Sigmoid colon (tissue), 7 donors: ENCODE measurements at places on chromosomes 11 and 22.
A peak's percentile ranks its signal among the peaks of the same experiment; 100 is the strongest.

GRCh38 chr11:131099013-131099412 is 182.7 kb upstream of the SNX19 start:
- DNase-seq = no peak

DNA sequence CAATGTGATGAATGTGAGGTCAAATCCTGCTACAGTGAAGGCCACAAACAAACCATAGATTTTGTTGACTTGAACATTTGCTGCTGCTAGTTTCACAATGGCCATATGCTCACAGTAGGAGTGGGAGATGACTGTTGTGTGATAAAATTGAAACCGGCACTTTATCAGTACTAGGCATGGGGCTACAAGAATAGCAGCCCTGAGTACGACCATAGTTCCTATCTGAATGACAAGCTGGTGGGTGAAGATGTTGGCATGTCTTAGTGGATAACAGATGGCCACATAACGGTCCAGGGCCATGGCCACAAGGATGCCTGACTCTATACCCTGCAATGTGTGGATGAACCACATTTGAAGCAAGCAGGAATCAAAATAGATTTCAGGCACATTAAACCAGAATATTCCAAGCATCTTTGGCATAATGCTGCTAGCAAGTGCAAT is 2.8 kb downstream of the OR52A1 start:
- DNase-seq = no peak

GRCh38 chr11:15901790-15902189 is 454.6 kb downstream of the SOX6 start:
- DNase-seq = no peak

DNA sequence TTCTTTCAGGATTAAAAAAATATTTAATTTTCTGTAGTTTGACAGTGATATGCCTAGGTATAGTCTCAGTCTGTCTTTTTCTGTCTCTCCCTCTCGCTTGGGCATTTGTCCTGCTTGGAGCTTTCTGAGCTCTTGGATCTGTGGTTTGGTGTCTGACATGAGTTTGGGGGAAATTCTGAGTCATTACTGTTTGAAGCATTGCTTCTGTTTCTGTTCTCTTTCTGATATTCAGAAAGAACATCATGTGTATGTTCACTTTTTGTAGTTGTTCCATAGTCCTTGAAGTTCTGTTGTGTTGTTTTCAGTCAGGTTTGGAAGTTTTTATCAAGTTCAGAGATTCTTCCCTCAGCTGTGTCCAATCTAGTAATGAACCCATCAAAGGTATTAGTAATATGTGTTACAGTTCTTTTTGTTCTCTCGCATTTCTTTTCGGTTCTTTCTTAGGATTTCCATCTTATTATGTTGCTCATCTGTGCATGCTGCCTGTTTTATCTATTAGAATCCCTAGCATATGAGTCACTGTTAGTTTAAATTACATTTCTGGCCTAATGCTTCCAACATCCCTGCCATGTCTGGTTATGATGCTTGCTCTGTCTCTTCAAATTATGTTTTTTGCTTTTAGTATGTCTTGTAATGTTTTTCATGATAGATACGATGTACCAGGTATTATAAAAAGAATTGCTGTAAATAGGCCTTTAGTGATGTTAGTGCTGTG is 48.4 kb downstream of the DDX10 start:
- no peak for DNase-seq

DNA sequence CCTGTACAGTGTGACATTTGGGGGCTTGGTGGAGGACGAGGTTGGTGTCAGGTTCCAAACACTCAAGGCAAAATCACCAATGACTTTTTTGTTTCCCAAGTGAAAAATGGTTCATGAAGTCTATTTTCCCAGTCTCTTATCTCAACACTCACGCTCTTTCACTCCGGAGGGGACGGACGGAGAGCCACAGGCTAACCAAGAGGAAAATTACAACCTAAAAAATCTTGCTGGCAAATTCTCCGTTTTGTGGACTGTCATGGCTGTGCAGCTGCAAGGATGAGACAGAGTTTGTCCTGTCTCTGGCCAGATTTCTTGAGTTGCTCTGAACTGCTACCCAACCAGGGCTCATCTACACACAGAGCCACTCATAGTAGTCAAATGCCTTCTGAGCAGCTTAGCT is 101.2 kb downstream of the ABTB2 start:
- no peak for DNase-seq

DNA sequence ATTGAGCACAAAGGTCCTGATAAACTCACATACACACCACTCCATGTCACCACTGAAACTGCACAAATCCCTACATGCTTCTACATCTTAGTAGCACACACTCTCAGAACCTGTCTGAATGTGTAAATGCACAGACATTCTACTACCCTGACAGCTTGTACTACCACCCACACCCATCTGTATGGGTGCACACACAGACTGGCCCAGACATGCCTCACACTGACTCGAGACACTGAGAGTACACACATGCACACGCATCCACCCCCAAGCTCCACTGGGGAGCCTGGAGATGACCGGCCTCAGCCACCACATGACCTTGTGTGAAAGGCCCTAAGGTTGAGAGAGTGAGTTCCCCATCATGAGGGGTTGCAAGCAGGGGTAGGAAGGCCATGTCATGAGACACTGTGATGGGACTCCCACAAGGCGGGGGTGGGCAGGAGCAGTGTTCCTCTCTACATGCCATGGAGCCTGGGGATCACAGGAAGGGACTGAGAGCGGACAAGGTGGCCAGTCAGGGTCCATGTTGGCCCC is 28.1 kb downstream of the ARAP1 start:
- DNase-seq = no peak

- no peak for DNase-seq
Observed at GRCh38 chr11:64372802-64373597, 14.0 kb downstream of the RPS6KA4 start.

DNA sequence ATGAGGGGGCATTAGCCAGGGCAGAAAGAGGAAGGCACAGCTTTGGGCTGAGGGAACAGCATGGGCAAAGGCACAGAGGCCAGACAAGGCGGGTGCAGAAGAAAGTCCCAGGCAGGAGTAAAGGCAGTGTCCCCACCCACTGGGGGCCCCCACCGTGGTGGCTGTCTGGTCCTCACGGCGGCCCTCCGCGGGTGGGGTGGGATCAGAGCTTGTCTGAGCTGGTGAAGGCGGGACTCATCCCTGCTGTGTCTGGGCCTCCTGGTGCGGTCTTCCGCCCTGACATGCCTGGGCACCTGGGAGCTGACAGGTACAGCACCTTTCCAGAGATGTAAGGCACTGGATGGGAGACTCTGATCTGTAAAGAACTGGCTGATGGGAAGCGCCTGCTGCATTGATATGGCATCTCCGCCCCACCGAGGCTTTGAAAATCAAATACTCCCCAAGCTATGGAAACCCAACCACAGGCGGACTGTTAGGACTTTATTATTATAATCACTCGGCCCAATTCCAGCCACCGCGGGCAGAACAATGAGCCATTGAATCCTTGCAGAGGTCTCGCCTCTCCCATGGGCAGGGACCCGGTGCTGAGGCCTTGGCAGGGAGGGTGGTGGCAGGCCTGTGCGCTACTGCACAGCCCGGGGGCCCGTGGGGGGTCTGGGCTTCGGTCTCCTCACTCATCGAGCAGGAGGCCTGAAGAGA is 14.2 kb upstream of the GNB1L start:
- DNase-seq = peak; percentile 58

DNA sequence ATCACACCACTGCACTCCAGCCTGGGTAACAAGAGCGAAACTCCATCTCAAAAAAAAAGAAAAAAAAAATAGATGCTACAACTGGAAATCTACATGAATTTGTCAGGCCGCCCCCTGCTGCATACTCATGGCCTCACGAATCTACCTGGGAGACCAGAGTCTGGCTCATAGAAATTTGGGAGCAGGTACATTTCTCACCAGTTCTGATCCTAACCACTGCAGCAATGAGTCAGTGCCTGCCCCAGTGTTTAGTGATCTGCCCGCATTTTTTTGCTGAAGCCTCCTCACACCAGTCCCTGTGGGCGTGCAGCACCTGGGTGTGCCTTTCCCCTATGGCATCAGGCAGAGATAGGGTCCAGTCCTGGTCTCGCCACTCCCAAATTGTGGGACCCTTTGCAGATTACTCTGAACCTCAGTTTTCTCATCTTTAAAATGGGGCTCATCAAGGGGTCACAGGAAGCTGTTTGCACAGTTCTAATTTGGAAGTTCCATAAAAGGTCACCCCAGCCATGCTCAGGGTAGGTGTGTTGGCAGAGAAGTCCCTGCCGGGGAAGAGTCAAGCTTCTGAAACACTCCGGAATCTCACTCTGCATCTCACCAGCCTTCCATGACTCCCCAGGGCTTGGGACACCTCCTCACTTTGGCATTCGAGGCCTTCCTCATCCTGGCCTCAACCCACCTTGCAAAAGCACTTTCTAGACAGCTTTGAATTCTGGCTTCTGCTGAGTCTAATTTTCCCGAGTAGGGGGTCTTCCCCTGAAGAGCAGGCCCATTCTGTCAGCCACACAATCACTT is 39.3 kb upstream of the LINC01488 start:
- DNase-seq = peak; percentile 46
